ENCODE measurements at places on chromosomes 2 and 18.
A peak's percentile ranks its signal among the peaks of the same experiment; 100 is the strongest.

- DNase-seq: no peak
Measured at GRCh38 chr2:151350579-151351195, 6.7 kb upstream of the TNFAIP6 start.

- DNase-seq: no peak
Measured at GRCh38 chr2:24115057-24115456, 8.1 kb downstream of the PFN4 start.

DNA sequence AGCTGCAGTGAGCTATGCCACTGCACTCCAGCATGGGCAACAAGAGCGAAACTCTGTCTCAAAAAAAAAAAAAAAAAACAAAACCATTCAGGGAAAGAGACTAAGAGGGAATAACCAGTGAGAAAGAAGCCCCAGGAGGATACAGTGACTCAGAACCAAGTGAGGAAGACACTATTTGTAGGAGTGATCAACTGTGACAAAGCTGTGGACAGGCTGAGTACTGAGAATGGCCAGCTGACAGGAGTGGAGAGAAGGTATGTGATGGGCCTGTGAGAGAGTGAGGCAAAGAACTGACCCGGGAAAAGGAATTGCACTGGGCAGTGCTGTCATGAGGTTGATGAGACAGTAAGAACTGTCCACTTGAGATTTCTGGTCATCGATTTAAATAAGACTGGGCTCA lies 6.7 kb upstream of the LCT start:
- DNase-seq: no peak

DNA sequence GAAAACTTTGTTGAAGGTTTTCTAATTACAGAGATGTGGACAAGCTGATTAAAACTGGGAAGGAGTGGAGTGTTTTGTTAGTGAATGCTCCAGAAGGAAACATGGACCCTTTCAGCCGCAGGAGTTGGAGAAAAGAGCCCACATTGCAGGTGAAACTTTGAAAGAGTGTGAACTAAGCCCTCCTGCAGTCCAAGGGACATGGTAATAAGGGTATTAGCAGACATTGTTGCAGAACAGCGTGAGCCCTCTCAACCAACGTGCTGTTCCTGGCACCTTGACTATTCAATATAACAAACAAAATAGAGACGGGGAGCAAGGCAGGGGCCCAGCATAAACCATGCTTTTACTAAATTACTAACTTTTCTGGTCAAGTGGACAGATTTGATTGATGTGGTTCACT lies 122.7 kb downstream of the EPHA4 start:
- no peak for DNase-seq

GRCh38 chr2:237326266-237327171 lies 87.4 kb downstream of the COL6A3 start:
- DNase-seq: no peak

DNA sequence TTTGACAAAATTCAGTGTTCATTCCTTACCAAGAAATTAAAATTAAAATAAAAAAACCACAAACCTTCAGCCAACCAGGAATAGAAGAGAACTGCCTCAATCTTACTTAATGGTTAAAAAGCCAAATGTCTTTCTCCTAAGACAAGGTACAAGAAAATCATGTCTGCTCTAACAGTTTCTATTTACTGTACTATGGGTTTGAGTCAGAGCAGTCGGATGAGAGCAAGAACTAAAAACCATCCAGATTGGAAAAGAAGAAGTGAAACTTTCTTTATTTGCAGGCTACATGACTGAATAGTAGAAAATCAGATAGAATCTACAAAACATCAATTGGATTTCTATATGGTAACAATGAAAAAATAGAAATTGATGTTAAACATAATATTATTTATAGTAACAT lies 555.5 kb upstream of the TNP1 start:
- DNase-seq: no peak

DNA sequence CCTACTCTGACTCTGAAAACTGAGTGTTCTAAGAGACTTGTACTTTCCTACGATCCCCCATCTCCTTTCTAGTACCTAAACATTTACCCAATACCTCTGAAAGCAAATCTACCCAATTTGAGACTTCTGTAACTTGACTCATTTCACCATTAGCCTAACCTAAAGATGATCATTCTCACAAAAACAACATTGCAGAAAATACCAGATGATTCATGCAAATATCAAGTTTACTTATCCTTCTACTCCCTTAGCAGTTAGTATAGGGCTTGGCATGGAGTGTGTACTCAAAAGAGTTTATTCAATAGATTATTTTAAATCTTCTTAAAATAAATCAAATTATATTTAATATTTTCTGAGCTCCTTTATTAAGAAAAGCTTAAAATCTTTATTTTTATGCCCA lies 89.6 kb downstream of the NR4A2 start:
- DNase-seq: no peak

GRCh38 chr2:144645083-144645778 lies 125.3 kb upstream of the ZEB2 start:
- no peak for DNase-seq

DNA sequence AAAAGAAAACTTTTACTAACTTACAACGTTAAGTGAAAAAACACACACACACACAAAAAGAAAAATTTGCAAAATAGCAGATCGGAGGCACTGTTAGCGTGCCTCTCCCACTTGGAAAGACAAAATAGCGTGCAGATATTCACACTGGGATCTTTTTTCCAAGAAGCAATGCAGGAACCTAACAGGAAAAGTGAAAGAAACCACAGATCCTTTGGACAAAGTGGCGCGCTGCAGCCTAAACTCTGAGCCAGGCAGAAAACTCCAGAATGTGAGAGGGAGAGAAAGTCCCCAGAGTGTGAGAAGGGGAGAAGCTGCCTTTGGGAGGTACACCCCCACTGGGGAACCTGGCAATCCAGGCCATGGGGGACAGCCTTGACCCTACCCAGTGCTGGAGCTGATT lies 70.7 kb upstream of the SERPINE2 start:
- no peak for DNase-seq

- DNase-seq: no peak
Measured at GRCh38 chr18:75409806-75410205, 17.7 kb downstream of the SMIM21 start.

- no peak for DNase-seq
Measured at GRCh38 chr2:186852508-186852907, 3.5 kb upstream of the ZSWIM2 start.

GRCh38 chr2:3001615-3002560 lies 375.7 kb downstream of the EIPR1 start:
- no peak for DNase-seq

GRCh38 chr2:8132351-8132831 lies 549.5 kb upstream of the ID2 start:
- no peak for DNase-seq

DNA sequence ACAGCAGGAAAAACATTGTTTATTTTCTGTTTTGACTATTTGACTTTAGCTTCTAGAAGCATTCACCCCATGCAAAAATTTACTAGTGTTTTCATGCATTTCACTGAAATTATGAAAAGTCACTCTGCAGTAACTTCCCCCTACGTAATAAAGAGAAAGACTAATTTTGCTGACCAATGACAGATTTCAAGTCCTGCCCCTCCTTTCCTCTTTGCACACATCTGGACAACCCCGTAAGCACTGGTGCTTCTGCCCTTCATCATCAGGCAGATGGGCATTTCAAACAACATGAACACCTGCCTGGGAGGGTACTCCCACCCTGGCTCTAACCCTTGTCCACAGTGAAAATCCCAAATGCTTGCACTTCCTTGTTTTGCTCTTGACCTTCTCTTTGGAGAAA lies 815.0 kb upstream of the ID2 start:
- no peak for DNase-seq

DNA sequence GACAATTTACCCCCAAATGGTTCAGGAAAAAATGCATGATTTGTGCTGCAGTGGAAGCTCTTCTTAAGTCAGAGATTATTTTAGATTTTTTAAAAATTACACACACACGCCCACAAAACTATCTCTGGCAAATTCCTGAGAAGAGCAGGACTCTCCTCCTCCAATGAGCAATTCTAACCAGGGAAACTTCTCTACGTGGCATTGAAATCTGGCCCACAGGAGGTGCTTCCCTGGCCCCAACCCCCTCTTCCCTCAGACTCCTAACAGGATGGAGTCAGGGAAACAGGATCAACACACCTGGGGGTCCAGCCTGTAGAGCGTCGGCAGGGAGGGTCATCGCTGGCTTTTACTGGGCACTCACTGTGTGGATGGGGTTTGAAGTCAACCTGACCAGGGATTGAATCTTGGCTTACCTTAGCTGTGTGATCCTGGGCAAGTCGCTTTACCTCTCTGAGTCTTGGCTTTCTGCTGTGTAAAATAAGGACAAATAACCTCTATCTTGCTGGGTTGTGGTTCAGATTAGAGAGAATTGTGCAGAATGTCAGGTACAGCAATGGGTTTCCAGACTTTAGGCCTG lies 65.4 kb upstream of the ASAP2 start:
- DNase-seq: no peak

- DNase-seq: peak; percentile 67
Measured at GRCh38 chr2:130372055-130372832, 16.4 kb downstream of the PTPN18 start.

DNA sequence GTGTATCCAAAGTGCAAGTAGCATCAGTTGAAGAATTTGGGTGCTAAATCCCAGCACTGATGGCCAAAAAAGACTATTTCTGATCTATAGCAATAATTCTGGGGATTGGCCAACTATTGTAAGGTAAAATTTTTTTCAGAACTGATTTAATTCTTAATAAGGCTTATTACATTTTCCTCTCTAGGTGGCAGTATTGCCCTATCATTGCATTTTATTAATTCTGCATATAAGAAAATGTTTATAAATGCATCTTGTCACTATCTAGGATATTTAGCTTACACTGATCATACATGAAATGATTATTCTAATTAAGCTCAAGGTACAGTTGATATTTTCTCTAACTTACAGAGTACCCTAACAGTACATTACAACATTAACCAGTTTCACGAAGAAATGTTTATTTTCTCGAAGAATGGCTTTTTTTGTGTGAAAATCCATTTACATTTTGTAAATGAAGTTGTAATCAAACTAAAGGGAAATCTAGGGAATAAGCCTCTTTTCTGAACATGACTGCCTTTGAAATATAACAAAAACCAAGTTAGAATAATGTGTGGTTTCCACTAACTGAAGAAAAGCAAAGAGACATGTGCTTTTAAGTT lies 11.0 kb downstream of the TTN start:
- DNase-seq: no peak

GRCh38 chr2:158745866-158746382 lies 49.2 kb upstream of the DAPL1 start:
- DNase-seq: no peak

GRCh38 chr2:119225105-119225865 lies 1.7 kb downstream of the STEAP3 start:
- DNase-seq: no peak

GRCh38 chr18:59957957-59958356 lies 58.2 kb downstream of the PMAIP1 start:
- DNase-seq: no peak

- DNase-seq: no peak
Measured at GRCh38 chr2:113341191-113341869, 62.6 kb upstream of the PAX8 start.

GRCh38 chr2:183227176-183227575 lies 102.9 kb downstream of the NUP35 start:
- no peak for DNase-seq

All from central memory CD4-positive, alpha-beta T cell (primary cell).